ENCODE measurements at places on chromosomes 1 and 21.

- DNase-seq: no peak
These were observed 16.0 kb downstream of the OR2T11 start for GRCh38 chr1:248618878-248619277.

DNA sequence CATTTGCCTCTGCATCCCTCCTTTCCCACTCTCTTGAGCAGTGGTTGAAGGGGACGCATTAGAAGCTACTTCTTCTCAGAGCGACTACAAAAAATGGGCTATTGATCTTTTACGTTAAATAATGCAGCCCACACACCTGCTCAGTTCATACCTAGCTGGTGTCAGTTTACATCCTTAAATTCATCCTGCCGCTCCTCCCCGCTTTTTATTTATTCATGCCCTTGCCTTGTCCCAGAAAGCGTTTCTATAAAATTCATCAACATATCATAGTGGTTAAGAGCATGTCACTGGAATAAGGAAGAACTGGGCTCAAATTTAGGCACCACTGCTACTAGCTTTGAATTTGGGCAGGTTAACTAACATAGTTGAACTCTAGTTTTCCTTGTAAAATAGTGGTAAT is 66.0 kb upstream of the TINAGL1 start:
- DNase-seq: no peak

GRCh38 chr1:117959364-117959763 is 29.8 kb downstream of the WDR3 start:
- DNase-seq: no peak

DNA sequence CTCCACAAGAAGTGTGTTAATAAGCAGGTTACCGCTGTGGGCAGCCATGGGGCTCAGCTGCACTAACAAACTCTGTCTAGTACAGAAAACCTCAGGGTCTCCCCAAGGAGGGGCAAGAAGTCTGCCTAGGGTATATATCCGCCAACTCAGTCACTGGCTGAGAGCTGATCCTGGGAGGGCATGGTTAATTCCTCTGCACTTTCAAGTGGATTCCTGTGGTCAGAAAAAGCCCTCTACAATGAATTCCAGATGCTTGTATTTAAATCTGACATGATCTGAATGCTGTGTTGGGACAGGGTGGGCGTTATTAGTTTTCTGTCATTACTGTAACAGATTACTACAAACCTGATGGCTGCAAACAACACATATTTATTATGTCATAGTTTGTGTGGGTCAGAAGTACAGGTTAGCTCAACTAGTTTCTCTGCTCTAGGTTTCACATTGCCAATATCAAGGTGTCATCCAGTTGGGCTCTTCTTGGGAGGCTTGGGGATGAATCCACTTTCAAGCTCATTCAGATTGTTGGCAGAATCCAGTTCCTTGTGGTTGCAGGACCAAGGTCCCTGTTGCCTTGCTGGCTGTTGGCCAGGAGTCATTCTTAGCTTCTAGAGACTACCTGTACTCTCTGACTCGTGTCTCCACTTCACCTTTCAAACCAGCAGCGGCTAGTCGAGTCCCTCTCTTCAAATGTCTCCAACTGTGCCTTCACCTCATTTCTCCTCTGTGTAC is 8.0 kb upstream of the SELE start:
- DNase-seq: no peak

DNA sequence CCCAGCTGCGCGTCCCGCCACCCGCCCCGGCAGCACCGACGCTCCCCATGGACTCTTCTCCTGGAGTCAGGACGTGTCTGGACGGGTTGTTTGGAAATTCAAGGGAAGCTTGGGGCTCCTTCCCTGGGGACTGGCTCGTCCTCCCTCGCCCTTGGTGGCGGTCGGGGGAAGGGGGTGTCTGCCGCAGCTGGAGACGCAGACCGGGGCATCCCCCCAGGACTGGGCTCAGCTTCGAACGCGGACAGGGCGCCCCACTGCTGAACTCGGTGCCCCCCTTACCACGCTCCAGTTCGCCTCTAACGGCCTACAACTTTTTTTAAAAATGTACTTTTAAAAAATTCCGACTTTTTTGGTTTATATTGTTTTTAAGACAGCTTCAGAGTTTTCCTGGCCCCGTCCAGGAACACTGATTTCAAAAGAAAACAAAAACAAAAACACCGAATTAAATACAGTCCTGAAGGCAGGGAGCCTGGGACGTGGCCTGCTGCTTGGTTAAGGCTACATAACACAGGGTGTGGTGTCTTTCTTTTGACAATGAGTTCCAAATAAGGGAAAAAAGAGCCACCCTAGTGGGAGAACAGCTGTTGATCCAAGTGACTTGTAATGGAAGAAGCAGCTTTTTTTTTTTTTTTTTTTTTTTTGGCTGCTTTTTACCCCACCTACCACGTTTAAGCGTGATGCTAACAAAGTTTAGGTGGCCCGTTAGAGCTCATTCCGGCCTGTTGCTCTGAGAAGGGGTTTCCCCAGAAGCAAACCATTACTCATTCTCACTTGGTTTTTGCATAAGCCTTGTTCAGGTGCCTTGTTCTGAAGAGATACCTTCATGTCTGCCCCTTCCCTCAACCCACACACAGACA is 862 bp upstream of the DIPK1A start:
- DNase-seq: peak; percentile 66

DNA sequence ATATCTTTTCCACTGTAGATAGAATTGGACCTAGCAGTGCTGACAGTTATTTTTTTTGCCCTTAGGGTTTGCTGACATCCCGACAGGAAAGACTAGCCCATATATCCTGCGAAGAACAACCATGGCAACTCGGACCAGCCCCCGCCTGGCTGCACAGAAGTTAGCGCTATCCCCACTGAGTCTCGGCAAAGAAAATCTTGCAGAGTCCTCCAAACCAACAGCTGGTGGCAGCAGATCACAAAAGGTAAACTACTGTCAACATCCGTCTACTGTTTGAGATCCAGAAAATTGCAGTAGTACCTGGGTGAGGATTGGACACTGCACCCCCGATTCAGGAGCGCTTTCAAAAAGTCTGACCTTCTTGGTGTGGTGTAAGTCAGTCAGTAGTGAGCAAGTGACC is 55.8 kb downstream of the CENPF start:
- no peak for DNase-seq

DNA sequence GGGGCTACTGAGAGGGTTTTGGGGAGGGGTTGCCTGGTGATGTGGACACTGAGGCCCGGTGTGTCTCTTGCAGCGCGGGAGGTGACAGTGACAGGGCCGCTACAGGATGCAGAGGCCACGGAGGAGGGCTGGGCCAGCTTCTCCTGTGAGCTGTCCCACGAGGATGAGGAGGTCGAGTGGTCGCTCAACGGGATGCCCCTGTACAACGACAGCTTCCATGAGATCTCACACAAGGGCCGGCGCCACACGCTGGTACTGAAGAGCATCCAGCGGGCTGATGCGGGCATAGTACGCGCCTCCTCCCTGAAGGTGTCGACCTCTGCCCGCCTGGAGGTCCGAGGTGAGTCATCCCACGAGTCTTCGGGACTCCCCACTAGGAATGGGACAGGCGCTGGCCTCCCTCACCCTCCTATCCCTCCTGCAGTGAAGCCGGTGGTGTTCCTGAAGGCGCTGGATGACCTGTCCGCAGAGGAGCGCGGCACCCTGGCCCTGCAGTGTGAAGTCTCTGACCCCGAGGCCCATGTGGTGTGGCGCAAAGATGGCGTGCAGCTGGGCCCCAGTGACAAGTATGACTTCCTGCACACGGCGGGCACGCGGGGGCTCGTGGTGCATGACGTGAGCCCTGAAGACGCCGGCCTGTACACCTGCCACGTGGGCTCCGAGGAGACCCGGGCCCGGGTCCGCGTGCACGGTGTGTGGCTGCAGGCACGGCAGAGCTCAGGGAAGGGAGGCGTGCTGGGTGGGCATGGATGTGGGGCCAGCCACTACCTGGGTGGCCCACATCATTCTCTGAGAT is 72.5 kb downstream of the OBSCN start:
- DNase-seq: peak; percentile 28

GRCh38 chr1:162710345-162710744 is 78.1 kb downstream of the DDR2 start:
- DNase-seq: no peak

GRCh38 chr1:220983877-220984635 is 104.8 kb downstream of the HLX start:
- no peak for DNase-seq

DNA sequence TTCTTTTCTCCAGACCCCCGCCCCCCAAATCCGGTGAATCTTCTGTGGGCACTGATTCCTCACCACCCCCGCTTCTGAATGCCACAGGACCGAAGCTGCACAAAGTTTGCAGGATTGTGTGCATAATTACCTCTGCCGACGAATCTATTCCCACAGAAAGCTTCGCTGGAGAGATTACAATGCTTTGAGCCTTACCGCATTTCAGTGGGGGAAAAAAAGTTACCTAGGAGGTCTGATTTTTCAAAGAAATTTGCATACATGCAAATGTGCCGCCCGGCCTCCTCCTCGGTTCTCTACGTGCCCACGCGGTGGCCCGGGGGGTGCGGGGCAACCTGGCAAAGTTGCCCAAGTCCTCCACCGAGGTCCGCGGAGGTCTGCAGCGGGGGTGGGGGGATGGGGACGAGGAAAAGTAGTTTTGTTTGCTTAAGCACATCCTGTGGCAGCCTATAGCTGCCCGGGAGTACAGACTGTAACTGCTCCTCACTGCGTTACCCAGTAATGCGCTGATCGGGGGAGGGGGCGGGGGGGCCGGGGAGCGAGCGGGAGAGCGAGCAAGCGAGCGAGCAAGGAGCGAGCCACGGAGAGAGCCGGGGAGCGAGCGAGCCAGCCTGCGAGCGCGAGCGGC is 563 bp upstream of the NFIA start:
- no peak for DNase-seq

- DNase-seq: no peak
These were observed 6.4 kb downstream of the LAMC1 start for GRCh38 chr1:183029591-183030000.

- no peak for DNase-seq
These were observed 2.0 kb upstream of the RAB7B start for GRCh38 chr1:206005234-206005633.

- DNase-seq: no peak
These were observed 4.8 kb upstream of the GJA8 start for GRCh38 chr1:147897789-147898188.

- no peak for DNase-seq
These were observed 20.4 kb downstream of the GPR161 start for GRCh38 chr1:168116327-168116799.

GRCh38 chr1:25369241-25369640 is 31.1 kb downstream of the TMEM50A start:
- DNase-seq: no peak

Measured in RWPE2 (cell line).